PC-9 (cell line): ENCODE measurements at places on chromosomes 7 and 10.

DNA sequence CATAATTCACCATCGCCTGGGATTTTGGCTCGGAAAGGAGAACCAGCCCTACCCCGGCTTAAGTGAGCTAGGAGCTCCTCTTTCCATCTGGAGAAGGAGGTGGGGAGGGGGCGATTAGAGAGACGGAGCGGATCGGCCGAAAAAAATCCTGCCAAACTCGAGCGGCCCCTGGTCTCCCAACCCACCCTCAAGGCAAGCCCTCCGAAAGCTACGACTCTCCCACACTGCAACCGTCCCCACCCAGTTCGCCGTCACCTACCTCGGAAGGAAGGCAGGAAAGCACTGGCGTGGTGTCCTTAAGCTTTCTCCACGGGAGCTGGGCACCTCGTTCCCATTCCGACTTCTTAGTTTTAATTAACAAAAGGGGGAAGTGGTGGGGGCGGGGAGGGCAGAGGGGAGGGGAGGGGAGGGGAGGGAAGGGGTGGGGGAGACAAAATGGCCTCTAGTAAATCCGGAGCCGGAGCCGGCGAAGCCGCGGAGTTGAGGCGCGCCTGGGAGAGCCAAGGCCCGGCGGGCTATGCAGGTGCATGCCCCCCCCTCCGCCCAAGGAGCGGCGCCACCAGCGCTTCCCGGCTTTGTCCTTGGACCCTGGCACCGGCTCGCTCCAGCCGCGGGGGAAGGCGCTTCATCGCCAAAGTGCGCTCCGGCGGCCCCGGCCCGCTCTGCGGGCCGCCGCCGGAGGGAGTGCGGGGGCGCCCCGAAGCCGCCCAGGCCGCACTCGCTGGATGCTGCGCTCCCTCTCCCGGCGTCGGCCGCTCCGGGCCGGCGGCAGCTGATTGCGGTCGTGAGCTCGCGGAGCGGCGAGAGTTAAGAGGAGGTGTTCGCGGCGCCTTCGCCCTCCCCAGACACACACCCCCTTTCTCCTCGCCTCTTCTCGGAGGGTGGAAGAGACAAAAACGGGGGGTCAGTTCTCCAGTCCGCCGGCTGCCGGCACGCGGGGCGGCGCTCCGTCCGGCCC, at the start of gene LRRC4:
TSS of gene LRRC4 (minus strand) at position 784 of the 958 bp plus-strand sequence. CDS start 797 bp downstream, outside the sequence.
- peak; percentile 31 for DNase-seq

- DNase-seq: no peak
Observed at GRCh38 chr10:112394475-112394875, 20.6 kb downstream of the ACSL5 start.

DNA sequence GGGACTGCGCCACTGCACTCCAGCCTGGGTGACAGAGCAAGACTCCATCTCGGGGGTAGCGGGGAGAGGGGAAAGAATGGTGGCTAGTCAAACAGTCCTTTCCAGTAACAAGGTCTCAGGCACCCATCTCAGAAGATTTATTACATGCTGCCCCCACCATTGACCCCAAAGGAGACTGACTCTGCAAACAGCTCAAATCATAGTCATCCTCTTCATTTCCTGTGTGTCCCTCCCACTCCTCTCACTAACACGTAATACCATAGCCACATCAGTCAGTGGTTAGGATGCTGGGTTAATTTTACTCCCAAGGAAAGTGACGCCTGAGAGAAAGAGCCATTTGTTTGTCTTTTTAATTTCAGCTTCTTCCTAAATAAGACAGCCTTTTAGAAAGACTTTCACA, 56.6 kb upstream of the BET1 start:
- DNase-seq: no peak

DNA sequence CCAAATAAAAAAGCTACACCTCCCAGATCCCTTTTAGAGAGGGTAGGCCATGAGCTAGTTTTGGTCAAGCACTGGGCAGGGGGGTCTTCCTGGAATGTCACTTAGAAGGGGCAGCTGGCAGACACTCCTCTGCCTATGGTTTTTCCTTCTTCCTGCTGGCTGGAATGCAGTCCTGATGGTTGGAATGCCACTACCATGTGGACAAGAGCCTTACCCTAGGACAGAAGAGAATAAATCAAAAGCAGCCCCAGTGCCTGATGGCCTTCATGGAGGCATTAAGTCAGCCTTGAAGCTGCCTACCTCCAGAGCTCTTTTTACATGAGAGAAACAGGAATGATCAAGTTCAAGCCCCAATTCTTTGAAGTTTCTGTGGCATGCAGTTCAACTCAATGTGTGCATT, 43.5 kb upstream of the SORBS1 start:
- no peak for DNase-seq

- peak; percentile 18 for DNase-seq
Observed at GRCh38 chr7:140203556-140203955, 26.8 kb upstream of the KDM7A start.

- DNase-seq: no peak
Observed at GRCh38 chr7:18689551-18689950, 194.0 kb downstream of the HDAC9 start.

DNA sequence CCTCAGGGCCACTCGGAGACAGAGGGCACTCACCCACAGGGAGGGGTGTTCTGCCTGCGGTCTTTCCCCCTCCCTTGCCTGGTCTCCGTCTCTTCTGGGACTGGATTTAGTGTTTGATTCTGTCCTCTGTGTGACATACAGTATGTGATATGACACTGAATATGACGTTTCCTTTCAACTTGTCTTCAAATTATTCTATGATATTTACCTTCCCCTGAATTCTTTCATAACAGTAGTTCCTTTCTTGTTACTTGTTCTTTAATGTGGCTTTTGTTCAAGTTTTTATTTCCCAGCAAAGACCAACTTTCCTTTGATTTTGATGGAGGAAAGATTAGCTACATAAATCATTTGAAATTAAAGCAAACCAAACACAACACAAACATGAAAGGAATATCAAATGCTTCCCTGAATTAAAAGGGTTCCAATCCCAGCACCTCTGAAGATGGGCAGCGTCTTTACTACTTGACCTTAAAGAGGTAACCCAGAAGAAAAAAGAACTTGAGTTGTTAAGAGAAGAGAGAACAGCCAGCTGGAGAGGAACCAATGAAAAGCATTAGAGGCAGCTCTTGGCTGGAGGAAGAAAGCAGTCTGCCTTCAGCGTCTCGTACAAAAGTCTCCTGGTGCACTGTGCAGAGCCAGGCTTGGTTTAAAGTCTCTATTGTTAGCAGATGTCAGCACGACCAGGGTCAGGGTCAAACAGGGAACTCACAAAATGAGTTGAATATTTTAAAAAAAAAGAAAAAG, 18.3 kb upstream of the RHEB start:
- no peak for DNase-seq

DNA sequence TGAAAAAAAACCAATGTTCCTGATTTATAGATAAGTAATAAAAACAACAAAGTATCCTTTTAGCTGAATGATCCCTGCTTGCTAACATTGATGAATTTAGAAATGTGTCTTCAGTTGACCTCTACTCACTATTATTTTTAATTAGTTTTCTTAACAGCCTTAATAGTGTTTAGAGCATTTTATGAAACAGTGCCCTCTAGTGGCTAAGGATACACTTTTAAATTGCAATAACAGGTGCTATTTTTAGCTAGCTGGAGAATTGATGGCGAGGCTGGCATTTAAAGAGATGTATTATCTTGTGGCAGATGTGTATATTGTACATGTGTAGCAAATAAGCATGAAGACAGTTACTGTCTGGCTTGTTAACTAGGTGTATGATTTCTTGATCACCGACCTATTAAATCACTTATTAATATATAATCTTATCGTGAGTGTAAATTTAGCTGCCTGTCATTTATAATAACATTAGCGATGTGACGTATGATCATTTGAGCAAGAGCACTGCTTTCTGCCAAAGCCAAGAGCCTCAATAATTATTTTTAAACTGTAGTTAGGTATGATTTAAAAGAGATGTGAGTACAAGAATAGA, 451.9 kb downstream of the DPP6 start:
- no peak for DNase-seq

DNA sequence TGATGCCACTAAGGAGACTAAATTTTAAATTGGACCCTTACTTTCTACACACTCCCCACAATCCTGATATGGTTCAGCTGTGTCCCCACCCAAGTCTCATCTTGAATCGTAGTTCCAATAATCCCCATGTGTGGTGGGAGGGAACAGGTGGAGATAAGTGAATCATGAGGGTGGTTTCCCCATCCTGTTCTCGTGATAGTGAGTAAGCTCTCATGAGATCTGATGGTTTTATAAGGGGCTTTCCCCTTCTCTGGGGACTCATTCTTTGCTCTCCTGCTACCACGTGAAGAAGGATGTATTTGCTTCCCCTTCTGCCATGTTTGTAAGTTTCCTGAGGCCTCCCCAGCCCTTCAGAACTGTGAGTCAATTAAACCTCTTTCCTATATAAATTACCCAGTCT, 18.4 kb upstream of the BET1 start:
- no peak for DNase-seq

GRCh38 chr10:87646935-87647334, 12.7 kb upstream of the PAPSS2 start:
- no peak for DNase-seq

DNA sequence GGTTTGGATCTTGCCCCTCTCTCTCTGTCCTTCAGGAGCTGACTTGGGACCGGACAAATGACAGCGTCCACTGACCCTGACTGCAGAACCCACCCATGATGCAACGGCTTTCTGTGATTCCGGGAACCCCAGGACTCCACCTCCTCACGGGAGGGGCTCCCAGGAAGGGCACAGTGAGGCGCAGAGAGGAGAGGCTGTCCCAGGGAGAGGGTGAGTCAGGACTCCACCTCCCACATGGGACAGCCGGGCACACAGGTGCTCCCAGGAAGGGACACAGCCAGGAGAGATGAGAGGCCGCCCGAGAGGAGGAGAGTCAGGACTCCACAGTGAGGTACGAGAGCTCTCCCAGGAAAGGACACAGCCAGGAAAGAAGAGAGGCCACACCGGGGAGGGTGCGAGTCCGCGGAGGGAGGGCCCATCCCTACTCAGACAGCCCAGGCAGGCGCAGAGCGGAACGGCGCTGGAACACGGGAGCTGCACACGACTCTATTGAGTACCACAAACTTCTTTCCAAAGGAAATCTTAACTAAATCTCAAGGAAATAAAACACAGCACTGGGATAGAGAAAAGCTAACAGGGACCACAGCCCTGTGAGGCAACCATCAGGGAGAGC, 162.5 kb downstream of the MAD1L1 start:
- no peak for DNase-seq

- no peak for DNase-seq
Observed at GRCh38 chr10:100009283-100009792, 409 bp downstream of the DNMBP start.

- no peak for DNase-seq
Observed at GRCh38 chr10:59047957-59048618, 128.4 kb upstream of the PHYHIPL start.

DNA sequence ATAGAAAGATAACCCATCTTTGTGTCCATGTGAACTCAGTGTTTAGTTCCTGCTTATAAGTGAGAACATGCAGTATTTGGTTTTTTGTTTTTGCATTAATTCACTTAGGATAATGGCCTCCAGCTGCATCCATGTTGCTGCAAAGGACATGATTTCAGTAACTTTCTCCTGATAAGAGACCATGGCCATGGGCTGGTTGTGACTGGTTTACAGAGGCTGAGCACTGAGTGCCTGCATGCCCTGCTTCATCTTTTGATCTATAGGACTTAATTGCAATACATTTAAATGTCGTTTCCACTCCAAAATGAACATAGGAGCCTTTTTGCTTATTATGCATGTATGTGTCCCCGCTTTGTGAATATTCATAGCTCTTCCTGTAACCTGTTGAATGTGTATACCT, 101.3 kb upstream of the IGFBP3 start:
- no peak for DNase-seq

DNA sequence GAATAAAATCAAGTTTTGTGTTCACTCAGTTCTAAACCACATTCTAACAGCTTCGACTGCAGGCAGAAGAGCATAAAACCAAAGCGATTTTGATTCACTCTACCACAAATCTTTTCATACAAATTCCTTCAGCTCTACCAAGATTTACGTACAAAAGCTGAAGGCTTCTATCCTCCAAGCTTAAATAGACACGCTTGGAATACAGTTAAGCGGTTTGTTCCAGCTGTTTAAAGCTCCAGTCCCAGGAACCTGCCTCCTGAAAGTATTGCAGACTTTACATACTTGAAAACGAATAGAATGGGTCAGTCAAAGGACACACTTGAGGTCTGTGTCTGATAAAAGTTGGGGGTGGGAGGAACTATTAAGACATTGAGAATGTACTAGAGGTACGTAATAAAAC, 102.9 kb downstream of the MPP7 start:
- no peak for DNase-seq

- DNase-seq: no peak
Observed at GRCh38 chr10:86657011-86657395, 2.7 kb downstream of the OPN4 start.

DNA sequence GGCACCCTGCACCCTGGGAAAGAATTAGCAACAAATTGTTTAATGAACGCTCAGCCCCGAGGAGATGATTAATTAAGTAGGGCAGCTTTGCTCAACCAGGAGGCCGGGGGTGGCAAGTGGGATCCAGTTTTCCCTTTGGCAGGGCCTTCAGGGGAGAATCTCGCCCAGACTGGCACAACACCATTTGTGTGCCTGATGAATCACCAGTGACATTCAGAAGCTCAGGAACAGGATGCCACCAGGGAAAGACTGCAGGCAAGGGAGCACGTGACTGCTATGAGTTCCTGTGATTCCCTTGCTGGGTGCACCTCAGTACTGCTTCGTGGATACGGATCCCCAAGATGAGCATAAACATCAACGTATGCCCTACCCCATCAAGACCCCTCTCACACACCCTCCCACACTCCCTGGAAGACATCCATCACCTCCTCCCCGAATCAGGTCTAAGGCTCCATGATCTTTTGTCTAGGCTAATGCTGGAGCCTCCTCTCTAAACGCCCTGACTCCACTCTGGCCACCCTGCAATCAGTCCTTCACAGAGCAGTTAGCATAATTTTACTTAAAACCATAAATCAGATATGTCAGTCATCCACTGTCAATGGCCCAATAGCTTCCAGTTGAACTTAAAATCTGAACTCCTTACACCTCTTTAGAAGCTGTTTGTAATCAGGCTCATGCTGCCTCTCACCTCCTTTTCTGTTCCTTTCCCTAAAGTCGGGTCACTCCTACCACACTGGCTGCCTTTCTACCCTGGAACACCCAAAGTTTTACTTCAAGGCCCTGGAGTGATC, 109.2 kb upstream of the AGK start:
- no peak for DNase-seq

DNA sequence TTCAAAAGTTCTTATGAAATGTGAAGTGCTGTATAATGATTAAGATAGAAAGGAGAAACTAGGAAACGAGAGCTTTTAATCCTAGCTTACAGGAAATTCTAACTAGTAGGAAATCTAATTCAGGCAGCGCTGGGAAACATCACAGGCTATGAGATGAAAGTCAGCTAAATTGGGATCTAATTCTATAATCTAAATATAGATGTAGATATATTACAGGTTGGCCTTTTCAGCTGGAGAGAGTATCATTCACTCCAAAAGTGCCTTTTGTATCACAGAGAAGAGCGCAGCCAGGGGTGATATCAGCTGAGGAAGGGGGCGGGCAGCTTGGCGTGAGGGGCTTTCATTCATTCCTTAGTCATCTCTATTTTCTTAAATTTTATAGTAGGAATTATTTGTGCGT, 157.0 kb downstream of the CUX1 start:
- no peak for DNase-seq

- no peak for DNase-seq
Observed at GRCh38 chr10:97464226-97464625, 18.3 kb downstream of the ZDHHC16 start.
